ENCODE measurements at places on chromosomes 6 and 20.

GRCh38 chr6:156694679-156695078, 82.5 kb upstream of the ARID1B start:
- no peak for DNase-seq

GRCh38 chr6:44733868-44734267, 346.4 kb downstream of the CDC5L start:
- DNase-seq: no peak

DNA sequence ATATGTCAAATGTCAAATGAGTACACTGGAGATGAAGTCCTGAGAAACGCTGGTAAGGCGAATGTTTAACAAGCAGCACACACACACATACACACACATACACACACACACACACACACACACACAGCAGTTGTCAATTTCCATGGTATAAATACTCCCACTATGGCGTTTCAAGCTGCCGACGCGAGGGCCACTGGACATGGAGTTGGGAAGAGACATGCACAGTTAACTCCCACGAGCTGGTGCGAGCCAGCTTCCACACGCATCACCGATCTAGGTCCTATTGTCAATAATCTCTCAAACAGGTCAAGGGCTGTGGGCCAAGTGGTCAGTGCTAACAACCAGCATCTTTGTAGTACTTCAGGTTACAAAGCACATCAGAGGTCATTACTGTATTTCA, 58.9 kb downstream of the TRERF1 start:
- no peak for DNase-seq

DNA sequence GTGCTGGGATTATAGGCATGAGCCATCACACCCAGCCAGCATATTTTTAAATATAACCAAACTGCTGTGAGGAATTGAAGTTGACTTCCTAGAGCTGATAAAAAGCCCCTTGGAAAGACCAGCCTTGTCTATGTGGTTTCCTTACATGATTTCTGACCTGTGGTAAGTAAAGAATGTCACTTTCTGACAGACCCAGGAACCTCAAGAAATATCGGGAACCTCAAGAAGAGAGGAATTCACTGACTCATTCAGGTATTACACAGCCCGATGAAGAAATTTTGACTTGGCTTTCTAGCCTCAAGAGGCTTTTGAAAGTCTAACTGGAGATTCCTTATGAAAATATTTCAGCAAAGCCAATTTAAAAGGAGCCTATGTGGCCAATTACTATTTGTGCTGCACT, 71.8 kb downstream of the FOXF2 start:
- DNase-seq: no peak

- DNase-seq: no peak
Measured at GRCh38 chr20:1816384-1817381, 78.5 kb upstream of the SIRPA start.

- DNase-seq: no peak
Measured at GRCh38 chr20:63177785-63178445, 38.0 kb downstream of the YTHDF1 start.

DNA sequence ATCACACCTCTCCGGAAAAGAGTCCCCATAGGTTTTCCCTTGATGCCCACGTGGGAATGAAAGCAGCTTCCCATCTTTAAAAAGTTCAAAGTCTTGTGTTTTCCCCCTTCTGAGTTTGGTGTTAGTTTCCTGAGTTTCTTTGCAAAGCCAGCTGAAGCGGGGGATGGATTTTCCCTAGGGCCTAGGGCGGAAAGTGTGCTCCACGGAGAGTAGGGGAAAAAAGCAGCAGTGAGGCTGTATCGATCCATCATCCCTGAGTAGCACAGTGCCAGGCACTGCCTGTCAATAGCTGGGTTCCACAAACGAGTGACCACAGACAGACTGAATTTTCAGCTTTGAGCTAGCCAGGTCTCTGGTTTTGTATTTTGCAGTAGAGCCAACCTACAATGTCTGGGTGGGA, 1.3 kb downstream of the DAAM2 start:
- DNase-seq: no peak

DNA sequence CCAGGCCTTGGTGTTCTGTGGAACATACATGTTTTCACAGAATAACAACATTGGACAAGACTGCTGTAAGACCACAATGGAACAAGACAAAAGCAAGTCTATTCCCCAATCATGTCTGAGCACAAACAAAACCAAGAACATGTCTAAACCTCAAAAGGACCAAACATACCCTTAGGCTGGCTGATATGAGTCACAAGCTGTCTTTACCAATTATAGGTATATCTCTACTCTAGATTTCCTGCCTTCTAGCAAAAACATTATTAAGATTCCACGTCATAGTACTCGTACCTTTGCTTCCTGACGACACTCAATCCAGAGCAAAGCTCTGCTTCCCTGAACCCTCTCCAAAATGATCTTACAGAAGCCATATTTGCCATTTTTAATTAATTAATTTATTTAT, 15.4 kb upstream of the L3MBTL1 start:
- DNase-seq: no peak

DNA sequence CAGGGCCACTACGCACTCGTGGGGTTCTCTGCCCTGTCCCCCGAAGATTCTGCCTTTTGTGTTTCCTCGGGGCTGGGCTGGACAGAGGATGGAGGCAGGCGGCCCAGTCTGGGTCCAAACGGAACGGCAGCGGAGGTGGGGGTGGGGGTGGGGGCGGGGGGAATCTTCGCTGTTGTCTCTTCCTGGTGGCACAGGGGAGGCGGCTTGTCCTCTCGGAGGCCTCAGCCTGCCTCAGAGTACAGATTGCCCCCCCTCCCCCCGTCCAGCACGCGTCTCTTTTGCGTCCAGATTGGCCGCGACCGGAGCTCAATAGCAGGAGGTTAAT, 1.4 kb upstream of the INSM1 start:
- DNase-seq: no peak

- DNase-seq: no peak
Measured at GRCh38 chr6:80767808-80768207, 661.3 kb downstream of the BCKDHB start.

DNA sequence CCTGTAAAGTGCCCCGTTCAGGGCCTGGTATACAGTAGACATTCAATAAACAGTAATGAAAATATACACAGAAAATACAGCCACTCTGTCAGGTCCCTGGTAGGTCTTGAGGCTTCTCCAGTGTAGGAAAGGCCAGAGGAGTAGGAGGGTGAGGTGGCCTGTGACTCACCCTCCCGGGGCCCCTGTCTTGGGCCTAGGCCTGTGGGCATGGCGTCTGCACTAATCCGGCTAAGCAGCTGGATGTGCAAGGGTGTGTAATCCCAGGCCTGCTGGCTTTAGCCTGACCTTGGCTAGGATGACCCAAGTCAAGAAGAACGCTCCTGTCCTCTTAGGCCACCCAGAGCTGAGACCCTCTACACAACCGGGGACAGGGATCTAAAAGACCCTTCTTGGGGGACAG, 84.9 kb downstream of the KCNB1 start:
- DNase-seq: no peak

- DNase-seq: no peak
Measured at GRCh38 chr6:129647044-129647443, 62.9 kb downstream of the ARHGAP18 start.

DNA sequence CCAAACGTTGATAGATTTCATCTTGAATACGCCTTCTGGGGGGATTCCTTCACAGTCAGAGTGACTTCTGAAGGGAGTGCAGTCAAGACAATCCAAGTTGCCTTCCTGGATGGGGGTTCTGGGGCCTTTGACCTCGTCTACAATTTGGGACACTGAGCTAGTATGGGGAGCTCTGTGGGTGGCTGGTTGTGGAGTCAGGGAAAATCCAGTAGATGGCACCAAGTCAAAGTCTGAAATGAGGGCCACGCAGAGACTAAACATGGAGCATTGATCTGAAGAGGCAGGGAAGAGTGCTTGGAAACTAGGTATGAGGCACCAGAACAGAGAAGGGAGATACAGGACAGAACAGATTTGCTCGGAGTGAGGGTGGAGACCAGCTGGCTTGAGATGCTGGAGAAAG, 43.6 kb upstream of the CCN6 start:
- no peak for DNase-seq

DNA sequence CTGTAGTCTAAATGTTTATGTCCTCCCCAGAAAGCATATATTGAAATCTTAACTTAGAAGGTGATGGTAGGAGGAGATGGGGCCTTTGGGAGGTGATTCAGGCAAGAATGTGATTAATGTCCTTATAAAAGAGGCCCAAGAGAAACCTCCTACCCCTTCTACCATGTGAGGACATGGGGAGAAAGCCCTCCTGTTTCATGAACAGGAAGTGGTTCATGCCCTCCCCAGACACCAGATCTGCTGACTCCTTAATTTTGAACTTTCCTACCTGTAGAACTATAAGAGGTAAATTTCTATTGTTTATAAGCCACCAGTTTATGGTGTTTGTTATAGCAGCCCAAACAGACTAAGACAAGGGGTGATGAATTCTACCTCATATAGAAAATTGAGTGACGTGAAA, 8.7 kb upstream of the ECT2L start:
- no peak for DNase-seq

DNA sequence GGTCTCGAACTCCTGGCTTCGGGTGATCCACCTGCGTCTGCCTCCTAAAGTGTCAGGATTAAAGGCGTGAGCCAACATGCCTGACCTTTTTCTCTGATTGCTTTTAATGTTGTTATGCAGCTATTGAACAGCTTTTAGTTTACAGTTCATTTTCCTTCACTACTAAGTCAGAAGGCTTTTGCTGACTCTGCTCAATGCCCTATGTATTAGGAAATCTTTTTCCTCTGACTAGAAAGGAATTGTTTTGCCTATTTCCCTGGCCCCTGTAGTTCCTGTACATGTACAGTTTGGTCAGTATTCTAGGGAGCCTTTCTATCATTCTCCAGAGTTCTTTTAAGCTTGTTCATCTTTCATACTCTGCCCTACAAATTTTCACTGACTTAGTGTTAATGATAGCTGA, 280.2 kb downstream of the CDKAL1 start:
- DNase-seq: no peak

GRCh38 chr6:18692929-18693685, 306.0 kb downstream of the RNF144B start:
- no peak for DNase-seq

GRCh38 chr6:30207619-30208295, 5.4 kb downstream of the TRIM26 start:
- no peak for DNase-seq

GRCh38 chr6:124310139-124310538, 506.5 kb downstream of the NKAIN2 start:
- no peak for DNase-seq

DNA sequence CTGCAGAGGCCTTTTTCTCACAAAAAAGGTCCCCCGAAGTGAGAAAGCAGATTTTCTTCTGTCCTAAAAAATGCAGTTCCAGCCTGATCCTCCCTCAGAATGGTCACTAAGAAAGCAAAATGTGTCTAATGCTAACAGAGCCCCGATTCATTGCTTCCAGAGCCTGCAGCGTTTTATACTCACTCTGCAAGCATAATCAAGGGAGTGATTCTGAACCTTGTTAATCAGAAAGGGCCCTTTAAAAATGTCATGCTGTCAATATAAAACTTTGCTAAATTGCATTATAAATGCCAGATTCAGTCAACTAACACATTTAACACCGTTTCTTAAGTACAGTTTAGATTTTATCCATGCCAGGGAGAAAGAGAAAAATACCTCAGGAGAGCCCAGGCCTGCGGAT, 202.8 kb downstream of the CD83 start:
- no peak for DNase-seq

DNA sequence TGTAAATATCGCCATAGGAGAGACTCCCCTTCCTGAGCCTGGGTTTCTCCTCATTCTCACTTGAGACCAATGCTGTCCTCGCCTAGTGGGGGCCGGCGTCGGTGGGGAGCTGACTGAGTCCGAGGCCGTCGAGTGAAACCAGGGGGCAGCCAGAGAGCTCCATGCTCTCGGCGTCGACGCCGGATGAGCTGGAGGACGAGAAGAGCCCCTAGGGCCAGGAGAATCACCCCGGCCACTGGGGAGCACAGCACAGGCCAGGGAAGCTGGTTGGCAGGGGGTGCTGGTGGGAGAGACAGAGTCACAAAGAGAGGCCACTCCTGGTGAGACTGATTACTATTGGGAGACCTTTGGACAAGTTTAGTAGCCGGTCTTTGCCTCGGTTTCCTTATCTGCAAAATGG, 6.4 kb upstream of the GPSM3 start:
- DNase-seq: no peak

GRCh38 chr6:47414423-47415167, 63.0 kb upstream of the CD2AP start:
- DNase-seq: no peak

GRCh38 chr20:19683188-19683587, 74.9 kb upstream of the RIN2 start:
- no peak for DNase-seq

DNA sequence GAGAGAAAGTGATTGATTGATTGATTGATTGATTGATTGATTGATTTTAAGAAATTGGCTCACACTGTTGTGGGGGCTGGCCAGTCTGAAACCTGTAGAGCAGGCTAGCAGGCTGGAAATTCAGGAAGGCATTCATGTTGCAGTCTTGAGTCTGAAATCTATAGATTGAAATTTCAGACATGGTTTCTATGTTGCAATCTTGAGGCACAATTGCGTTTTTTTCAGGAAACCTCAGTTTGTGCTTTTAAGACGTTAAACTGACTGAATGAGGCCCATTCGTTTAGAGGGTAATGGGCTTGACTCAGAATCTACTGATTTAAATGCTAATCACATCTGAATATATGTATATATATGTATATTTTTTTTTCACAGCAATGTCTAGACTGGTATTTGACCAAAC, 106.3 kb downstream of the STXBP5 start:
- DNase-seq: no peak

- no peak for DNase-seq
Measured at GRCh38 chr6:27303613-27304272, 8.3 kb downstream of the POM121L2 start.

DNA sequence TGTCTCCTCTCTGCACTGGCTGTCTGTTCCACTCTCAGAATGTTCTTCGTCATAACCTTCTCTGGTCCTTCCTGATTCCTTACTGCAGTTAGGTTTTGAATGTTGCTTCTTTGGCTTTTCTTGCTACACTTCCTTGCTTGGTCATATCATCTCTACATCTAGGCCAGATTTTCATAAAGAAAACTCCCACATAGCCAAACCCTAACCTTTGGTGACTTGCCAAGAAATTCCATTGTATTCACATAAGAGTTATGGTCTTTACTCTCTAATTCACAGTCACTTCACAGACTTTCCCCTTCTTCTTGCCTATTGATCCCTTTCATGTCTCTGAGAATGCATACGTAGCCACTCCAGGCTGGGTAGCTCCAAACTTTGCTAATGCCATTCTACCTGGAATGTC, 41.9 kb upstream of the SIM1 start:
- DNase-seq: no peak
